ENCODE measurements at places on chromosomes 5 and 9.

DNA sequence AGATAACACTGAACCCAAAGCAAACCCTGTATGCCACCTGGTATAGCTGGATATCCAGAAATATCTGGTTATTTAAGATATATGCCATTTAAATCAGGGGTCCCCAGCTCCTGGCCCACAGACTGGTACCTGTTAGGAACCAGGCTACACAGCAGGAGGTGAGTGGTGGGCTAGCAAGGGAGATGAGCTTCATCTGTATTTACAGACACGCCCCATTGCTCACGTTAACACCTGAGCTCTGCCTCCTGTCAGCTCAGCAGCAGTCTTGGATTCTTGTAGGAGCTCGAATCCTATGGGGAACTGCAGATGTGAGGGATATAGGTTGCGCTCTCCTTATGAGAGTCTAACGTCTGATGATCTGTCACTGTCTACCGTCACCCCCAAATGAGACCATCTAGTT, 646.6 kb downstream of the TLE4 start:
- DNase-seq: no peak

DNA sequence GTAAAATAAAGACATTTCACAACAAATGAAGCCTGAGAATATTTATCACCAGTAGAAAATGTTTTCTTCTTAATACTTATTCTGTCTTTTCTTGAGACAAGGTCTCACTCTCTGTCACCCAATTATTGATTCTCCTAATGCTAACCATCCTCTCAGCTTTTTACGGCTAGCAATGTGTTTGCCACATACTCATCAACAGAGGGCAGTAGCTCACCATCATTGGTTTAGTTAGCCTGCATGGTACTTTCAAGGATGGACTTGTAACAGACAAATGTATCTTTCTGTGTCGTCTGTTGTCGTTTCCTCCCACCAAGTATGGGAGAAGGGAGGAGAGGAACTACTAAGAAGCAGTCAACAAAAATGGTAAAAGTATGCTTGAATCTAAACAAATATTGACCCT, 5.9 kb upstream of the ACO1 start:
- no peak for DNase-seq

- no peak for DNase-seq
Observed at GRCh38 chr9:101055516-101055915, 27.0 kb downstream of the PLPPR1 start.

DNA sequence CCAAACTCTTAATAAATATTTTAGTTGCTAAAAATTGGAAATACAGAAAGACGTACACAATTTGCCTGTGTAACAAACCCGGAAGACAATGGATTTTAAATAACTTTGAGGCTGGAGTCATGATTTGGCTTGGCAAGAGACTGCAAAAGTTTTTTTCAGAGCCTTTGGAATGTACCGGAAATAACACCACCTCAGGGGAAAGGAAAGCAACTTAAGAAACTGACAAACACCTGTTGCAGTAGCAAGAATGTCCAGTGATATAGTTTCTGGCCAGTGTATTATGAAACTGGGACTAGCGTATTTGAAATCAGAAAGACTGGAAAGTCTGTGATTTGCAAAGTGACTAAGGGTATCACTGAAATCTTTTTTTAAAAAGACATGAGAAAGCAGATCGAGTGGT, 842 bp downstream of the MUSK start:
- no peak for DNase-seq

DNA sequence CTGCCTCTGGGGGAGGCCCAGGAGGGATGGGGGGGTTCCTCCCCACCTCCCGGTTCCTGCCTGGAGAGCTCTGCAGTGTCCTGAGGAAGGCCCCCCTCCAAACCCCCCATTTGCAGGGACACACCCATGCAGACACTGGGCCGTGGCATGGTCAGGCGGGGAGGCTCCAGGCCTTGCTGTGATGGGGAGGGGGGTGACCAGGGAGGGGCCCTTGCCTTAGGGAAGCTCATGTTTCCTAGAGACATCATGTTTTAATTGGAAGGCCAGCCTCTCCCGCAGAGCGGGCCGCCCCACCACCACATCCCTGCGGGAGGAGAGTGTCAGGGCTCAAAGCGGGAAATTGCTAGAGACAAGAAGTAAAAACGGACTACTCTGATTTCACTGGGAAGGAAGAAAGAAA, 12.0 kb downstream of the PRRX2 start:
- no peak for DNase-seq
